ENCODE measurements at places on chromosomes 3 and 15.

DNA sequence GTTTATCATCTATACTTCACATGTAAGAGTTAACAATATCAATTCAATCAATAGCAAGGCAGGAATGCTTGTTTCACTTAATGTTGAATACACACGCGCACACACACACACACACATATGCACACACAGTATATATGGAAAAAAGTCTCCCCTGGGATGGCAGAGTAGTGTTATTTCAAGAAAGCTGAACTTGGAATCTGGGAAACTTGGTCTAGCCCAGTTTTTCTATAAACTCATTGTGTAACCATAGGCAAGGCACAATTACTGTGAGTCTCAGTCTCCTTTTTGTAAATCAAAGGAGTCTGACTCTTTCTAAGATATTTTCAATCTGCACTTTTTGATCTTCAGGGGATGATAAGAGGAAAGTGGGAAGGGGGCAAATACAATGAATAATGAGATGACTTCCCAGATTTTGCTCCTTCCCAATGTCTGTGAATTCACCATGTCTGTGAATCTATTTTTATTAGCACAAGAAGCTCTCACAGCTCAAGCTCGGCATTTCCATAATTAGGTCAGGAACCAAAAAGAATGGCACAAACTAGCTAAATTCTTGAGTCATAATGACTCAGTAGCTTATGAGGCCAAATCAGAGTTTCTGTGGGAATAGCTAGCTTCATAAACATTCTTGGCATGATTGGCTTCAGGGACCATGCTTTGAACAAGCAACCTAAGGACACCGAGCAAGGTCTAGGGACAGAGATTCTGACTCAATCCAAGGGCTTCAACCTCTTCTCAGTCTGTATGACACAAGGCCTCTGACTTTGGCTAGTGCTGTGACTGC lies 227.4 kb upstream of the DCBLD2 start:
- DNase-seq: no peak

DNA sequence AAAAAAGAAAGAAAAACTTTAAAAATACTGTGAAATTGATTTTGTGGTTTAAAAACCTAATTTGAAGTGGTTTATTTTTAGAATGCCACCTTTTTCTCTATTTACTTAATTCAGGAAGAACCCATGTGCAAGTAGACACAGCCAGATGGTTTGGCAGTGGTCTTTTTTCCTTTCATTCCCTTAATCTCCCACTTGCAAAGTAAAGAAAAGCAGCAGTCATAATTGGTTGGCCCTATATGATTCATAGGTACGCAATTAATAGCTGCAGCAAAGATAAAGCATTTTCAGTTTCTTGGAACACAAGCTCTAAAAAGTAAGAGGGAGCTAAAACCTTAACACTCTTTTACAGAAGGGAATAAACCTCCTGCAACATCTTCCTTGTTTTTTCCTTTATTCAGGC lies 115.3 kb downstream of the MECOM start:
- DNase-seq: no peak

GRCh38 chr3:165522386-165522785 lies 314.8 kb downstream of the BCHE start:
- no peak for DNase-seq

GRCh38 chr3:138038725-138039462 lies 28.9 kb downstream of the CLDN18 start:
- no peak for DNase-seq

All from CD4-positive, alpha-beta T cell treated with Interleukin-15 for 1 hour (primary cell).